ENCODE measurements at places on chromosomes 13 and 19. TPM values are rescaled to one million over a fixed set of nuclear protein-coding genes. Genes with fewer than 3 reads are reported as not detected.

DNA sequence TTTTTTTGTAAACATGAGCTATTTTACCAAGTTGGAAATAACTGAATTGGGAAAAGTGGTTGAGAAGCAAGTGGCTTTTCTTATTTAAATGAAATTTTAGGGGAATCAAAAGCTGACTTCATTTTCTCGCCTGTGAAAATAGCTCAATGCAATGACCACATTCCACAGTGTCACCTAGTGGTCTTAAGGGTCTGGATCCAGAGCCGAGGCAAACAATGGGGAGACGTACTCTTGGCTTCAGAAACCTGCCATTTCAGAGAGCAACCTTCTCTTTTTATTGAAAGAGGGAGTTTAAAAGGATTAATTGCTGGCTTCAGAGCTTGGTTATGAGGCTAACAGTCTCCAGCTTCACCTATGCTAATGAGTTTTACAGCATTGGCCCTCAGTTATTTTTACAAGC is 39.7 kb upstream of the RXFP2 start:
- no peak for DNase-seq

DNA sequence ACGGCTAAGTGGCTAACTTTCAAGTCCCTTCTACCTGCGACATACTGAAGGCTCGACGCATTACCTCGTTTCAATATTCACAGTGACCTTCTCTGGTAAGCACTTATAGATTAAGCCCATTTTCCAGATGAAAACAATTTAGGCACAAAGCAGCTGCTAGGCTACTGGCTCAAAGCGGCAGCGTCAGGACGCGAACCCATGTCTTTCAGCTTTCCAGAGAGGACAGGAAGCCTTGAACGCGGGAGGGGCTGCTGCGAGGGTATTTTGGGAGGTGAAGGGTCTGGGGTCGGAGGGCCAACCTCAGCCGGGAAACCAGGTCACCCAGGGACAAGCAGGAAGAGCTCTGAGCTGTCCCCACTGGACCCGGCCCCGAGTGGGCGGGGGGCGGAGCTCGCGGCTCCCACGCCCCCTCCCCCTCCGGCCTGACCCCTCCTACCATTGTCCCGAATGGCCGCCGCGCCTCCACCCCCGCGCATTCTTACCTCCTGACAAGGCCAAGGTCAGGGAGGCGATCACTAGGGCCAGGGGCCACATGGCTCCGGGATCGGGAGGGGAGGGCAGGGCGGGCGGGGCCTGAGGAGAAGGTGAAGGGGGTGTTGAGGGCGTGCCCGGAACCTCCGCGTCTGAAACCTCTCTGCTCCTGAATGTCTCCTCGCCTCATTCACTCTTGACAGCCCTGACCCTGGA is at the start of gene KLK13:
TSS of gene KLK13 (minus strand) at position 559 of the 687 bp plus-strand sequence. CDS start at position 534, 25 bp downstream.
- DNase-seq = no peak

TLE6 gene
- 0.79 TPM for total RNA-seq

DNA sequence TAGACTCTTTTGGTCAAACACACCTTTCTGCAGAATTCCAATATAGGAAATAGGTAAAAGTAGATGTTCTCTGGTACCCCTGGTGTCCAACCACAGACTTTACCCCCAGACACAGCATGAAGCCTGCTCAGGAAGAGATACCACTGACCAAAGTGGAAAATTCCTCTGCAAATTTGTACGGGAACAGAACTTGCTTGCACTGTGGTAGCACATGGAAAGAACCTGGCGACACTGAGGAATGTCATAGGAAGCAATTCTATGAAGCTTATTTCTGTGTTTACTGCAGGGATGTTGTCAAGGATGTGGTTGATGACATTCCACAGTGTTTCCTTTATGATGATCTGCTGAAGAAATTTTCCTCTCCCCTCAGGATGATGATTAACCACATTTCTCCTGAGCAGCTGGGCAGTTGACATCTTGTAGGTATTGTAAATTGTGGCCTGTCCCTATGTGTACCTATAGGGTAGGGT is 48.9 kb upstream of the TNFSF11 start:
- DNase-seq = no peak

RASAL3 gene
- 0.99 TPM for total RNA-seq

DNA sequence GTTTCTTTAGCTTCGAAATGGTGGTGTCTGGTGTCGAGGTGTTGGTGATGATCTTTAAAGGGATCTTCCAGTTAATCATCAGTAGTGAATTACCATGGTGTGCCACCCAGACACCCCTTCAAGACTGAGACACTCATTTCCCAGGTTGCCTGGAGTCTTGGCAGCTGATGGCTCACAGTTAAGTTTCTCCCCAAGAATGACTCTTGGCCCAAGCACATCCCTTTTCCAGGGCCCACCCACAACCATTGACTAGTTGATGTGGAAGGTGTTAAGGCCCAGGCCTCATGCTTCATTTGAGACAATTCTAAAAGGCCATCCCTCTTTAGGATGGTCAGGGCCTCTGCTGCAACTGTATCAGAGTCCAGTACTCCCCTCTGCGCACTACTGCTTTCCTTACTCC is 145.5 kb downstream of the FOXO1 start:
- no peak for DNase-seq

DNA sequence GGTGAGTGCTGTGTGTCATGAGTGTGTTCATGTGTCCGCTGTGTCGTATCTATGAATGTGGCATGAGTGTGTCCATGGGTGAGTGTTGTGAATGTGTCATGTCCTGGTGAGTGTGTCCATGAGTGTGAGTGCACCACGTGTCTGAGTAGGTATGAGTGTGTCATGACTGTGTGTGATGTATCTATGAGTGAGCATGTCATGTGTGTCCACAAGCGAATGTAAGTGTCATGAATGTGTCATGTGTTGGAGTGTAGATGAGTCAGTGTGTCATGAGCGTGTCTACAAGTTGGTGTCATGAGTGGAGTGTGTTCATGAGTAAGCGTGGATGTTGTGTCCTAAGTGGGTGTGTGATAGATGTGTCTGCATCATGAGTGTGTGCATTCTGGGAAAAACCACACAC is 129.4 kb downstream of the TUBA3C start:
- no peak for DNase-seq

N4BP2L1 gene
- 11.8 TPM for total RNA-seq

GRCh38 chr19:42553292-42554045 is 25.2 kb upstream of the CEACAM1 start:
- no peak for DNase-seq

PRR36 gene
- total RNA-seq = 0.10 TPM

DNA sequence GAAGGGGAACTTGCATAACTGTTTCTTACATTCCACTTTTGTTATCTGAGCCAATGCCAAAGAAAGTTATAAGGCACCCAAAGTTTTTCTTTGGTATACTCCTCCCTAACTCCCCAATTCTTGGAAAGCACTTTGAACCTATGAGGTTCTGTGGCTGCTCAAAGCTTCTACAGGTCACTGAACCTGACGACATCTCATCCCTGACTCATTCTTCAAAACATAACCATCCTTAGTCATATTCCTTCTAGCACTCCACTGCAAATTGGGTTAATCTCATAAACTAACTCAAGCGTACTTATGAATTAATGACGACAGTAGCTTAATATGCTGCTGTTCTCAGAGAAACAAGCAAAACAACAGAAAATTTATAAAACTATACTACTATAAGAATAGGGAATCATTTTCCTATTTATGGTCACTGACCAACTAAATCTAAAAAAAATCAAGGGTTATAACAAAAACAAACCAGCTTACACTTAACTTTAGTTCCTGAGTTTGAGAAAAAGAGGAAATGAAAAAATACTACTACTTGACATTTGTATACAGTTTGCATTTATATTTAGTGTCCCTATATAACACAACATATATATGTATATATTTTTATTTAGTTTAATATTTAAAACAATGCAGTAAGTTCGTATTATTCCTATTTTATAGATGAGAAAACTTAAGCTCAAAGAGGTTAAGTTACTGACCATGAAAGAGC is 69.1 kb downstream of the CAB39L start:
- DNase-seq = no peak

DNA sequence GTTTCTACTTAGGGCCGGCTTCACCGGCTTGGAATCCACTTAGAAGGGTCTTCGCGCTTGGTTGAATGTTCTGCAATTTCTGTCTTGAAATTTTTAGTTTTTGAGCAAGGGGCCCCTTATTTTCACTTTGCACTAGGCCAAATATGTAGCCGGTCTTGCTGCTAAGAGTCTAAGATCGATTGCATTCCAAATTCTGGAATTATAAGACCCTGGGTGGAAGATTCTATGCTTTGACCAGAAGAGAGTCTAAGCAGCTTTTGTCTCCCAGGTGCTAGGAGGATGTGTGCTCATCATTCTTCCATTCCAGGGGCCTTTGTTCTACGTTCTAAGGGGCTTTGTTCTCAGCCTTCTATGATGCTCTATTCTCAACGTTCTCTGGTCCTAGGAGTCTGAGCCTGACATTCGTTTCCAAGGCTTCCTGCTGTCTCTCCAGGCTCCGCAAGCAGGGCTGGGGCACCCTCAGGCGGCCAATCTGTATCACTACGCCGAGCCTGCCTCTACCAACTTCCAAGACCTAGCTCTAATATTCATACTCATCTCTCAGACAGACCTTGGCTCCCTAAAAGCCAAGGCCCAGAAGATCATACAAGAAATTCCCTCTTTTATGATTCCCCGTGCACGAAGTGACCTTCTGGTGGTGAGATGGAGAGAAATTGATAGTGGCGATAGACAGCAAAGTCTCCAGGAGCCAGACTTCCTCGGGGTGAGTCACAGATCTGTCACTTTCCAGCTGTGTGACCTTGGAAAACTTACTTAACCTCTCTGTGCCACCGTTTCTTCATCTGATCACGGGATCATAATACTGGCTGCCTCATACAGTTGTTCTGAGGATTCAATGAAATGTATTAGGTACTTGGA is 982 bp upstream of the DACT3 start:
- peak; percentile 94 for DNase-seq

Data from skin of body (tissue), 3 donors.